Tongue (tissue), 3 donors: ENCODE measurements at places on chromosomes 1 and 21.

GRCh38 chr1:22420455-22421053, 31.1 kb upstream of the ZBTB40 start:
- DNase-seq, result peak; percentile 90

GRCh38 chr1:221458447-221459156, 283.3 kb downstream of the DUSP10 start:
- DNase-seq, result peak; percentile 96

- DNase-seq, result peak; percentile 67
Observed at GRCh38 chr1:41357451-41358101, 3.7 kb upstream of the FOXO6 start.

- DNase-seq, result no peak
Observed at GRCh38 chr1:64036549-64036948, 166.9 kb upstream of the UBE2U start.

- DNase-seq, result no peak
Observed at GRCh38 chr1:222820171-222820712, 5.4 kb downstream of the DISP1 start.

- peak; percentile 53 for DNase-seq
Observed at GRCh38 chr1:27332536-27333281, 9.1 kb upstream of the SYTL1 start.

DNA sequence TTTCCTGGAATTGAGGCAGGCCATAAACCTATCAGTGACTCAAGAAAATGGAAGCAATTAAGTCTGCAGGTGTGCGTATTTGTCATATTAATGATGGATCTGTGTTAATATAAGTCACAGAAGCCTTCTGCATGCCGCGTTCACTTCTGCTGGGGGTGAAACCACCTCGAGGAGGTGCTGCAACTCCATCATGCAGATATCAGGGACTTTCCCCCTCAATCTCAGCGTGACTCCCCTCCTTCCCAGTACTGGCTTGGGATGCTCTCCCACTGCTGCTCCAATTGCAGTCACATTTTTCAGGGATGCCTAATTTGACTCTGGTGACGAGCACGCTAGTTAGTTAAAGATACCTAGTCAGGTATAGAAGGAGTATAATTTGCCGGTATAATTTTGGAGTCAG, 87.5 kb downstream of the ASTN1 start:
- no peak for DNase-seq

- DNase-seq, result peak; percentile 87
Observed at GRCh38 chr1:171017426-171017825, 73.3 kb upstream of the FMO3 start.

DNA sequence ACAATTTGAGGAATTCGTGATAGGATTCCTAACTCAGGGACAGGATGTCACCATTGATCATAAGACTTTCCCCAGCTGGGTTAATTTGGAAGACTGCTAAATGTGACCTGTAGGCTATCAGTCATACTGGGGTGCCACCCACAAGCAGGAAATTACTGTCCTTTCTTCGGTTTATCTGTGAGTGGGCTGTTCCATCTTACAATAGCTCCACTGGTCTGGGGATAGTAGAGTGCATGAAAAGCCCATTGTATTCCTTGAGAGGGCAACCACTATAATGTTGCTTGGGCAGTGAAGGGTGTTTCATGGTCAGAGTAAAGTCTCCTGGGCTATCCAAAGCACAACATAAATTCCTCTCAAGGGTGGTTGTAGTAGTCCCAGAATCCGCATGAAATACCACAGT, 1523.0 kb upstream of the B3GALT2 start:
- DNase-seq, result no peak

GRCh38 chr1:10692401-10693021, 103.9 kb downstream of the CASZ1 start:
- DNase-seq, result no peak

- no peak for DNase-seq
Observed at GRCh38 chr1:39926343-39926793, 24.7 kb upstream of the MYCL start.
